Uterus (tissue), 4 donors: ENCODE measurements at places on chromosomes 2 and 18. TPM values are rescaled to one million over a fixed set of nuclear protein-coding genes. Genes with fewer than 3 reads are reported as not detected.

Gene CYP20A1
- total RNA-seq, result 2.0 TPM

- peak overlapping the region; percentile 54 for H3K4me3 ChIP-seq
- H3K4me1 ChIP-seq, result no peaks in the 10 kb centered on the region
- no peaks in the 10 kb centered on the region for H3K27me3 ChIP-seq
- peak overlapping the region; percentile 82 for H3K27ac ChIP-seq
Observed at GRCh38 chr2:175003875-175004729, 1.1 kb downstream of the CHN1 start.

- peak overlapping the region; percentile 33 for H3K27ac ChIP-seq
- H3K27me3 ChIP-seq, result no peaks in the 10 kb centered on the region
- no peaks in the 10 kb centered on the region for H3K36me3 ChIP-seq
- H3K4me3 ChIP-seq, result no peak overlapping the region
- peaks cover 9% of the 10 kb centered on the region for H3K4me1 ChIP-seq
Observed at GRCh38 chr2:54599326-54599710, 124.1 kb upstream of the EML6 start.

Gene BARD1
- 120 TPM for total RNA-seq

Gene ACTG2
- 171 TPM for total RNA-seq

- H3K27me3 ChIP-seq, result no peaks in the 10 kb centered on the region
- peak; percentile 89 for DNase-seq
- H3K27ac ChIP-seq, result peak within 1 kb of the TSS; percentile 88
- H3K4me1 ChIP-seq, result peaks cover 12% of the 10 kb centered on the region
- H3K4me3 ChIP-seq, result peak within 1 kb of the TSS; percentile 81
Observed at GRCh38 chr2:74553892-74554819, at the start of the genes DOK1 and LOXL3. DOK1 (plus strand) TSS chr2:74554720; CDS start chr2:74554755, 35 bp downstream. LOXL3 (minus strand) TSS chr2:74553942; CDS start chr2:74552634, 1,308 bp downstream.

DNA sequence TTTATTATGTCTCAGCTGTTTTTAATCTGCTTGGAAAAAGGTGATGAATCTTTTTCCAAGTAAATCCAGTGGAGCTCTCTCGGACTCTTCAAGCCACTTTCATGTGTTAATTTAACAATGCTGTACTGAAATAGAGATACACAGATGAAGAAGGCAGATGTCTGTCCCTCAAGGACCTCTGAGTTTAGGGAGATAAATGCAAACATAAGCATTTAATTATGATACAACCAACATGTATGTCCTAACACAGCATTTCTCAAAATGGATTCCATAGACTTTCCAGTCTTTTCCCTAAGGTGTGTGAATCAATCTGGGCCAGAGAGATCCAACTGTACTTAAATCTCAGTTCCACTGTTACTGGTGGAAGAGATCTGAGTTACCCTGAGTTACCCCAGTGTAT lies 262.4 kb downstream of the RND3 start:
- no peaks in the 10 kb centered on the region for H3K36me3 ChIP-seq
- H3K4me1 ChIP-seq, result no peaks in the 10 kb centered on the region
- H3K4me3 ChIP-seq, result no peak overlapping the region
- no peak for DNase-seq
- no peak overlapping the region for H3K27ac ChIP-seq
- no peaks in the 10 kb centered on the region for H3K27me3 ChIP-seq
